ENCODE measurements at places on chromosomes 5 and 9.

GRCh38 chr5:26582350-26583045 is 455.9 kb downstream of the CDH9 start:
- no peak for DNase-seq

GRCh38 chr9:103978396-103978795 is 115.7 kb upstream of the SMC2 start:
- no peak for DNase-seq

GRCh38 chr9:83006378-83006777 is 56.6 kb downstream of the RASEF start:
- DNase-seq = no peak

DNA sequence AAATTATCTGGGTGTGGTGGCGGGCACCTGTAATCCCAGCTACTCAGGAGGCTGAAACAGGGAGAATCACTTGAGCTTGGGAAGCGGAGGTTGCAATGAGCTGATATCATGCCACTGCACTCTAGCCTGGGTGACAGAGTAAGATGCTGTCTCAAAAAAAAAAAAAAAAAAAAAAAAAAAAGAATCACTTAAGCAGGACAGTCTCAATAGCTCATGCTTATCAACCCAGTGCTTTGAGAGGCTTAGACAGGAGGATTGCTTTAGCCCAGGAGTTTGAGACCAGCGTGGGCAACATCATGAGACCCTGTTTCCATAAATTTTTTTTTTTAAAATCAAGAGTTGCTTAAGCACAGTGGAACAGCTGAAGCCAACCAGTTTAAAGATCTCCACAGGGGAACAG is 42.6 kb downstream of the LEAP2 start:
- no peak for DNase-seq
